ENCODE measurements at places on chromosomes 2 and 18. TPM values are rescaled to one million over a fixed set of nuclear protein-coding genes. Genes with fewer than 3 reads are reported as not detected.

DNA sequence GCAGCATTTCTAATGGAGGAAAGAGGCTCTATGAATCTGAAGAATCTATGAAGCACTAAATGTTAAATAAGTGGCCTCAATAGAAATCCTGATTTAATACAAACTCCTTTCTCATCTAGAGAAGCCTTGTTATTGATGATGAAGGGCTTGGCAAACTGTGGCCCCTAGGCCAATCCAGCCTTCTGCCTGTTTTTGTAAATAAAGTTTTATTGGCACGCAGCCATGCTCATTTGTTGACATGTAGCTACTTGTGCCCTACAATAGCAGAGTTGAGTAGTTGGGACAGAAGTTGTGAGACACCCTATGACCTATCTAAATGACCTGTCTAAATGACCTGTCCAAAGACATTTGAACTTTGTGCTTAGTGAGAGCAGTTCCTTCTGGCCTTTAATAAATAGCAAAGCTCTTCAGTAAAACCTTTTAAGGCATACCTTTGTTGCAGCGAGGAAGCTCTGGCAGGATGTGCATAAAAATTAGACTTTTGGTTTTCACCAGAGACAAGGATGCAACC lies 484.4 kb upstream of the SPRED2 start:
- DNase-seq, result no peak

GRCh38 chr2:64179582-64180321 lies 35.5 kb upstream of the PELI1 start:
- DNase-seq, result no peak

- no peak for DNase-seq
Observed at GRCh38 chr2:86789687-86790133, 1.0 kb downstream of the CD8A start.

DNA sequence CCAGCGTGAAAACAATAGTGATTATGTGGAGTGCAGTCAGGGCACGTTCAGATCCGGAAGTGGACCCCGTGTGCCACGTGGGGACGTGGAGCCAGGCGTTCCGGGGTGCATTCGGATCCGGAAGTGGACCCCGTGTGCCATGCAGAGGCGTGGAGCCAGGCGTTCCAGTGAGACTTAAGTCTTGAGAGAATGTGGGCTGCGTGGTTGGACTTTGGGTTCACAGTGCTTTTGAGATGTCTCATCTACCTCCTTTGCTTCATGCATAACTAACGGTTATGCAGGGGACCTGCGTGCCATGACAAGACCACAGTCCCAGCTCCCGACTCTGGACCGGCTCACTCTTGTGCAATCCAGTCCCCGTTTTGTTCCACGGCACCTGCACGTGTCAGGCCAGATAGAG lies 28.8 kb downstream of the CTDP1 start:
- no peak for DNase-seq

GRCh38 chr2:10453905-10454298 lies 5.8 kb upstream of the ODC1 start:
- no peak for DNase-seq

- DNase-seq, result no peak
Observed at GRCh38 chr2:31475692-31476091, 61.1 kb upstream of the XDH start.

GRCh38 chr2:62313449-62314227 lies 117.7 kb downstream of the B3GNT2 start:
- no peak for DNase-seq

- DNase-seq, result no peak
Observed at GRCh38 chr2:157337978-157338377, 12.4 kb upstream of the ERMN start.

- no peak for DNase-seq
Observed at GRCh38 chr2:239881561-239882320, 143.4 kb downstream of the NDUFA10 start.

- no peak for DNase-seq
Observed at GRCh38 chr2:96113367-96113677, 3.0 kb downstream of the ADRA2B start.

Gene RMND5A
- total RNA-seq, result 30.1 TPM

Gene IKZF2
- total RNA-seq, result 1.8 TPM

Gene CTAGE1
- total RNA-seq, result not detected

Gene LIPG
- 0.60 TPM for total RNA-seq

Gene DCC
- not detected for total RNA-seq

Gene ABHD3
- 39.7 TPM for total RNA-seq

Gene LINC00305
- total RNA-seq, result not detected

Gene IGFBP2
- 11.6 TPM for total RNA-seq

Data from activated naive CD4-positive, alpha-beta T cell treated with anti-CD3 and anti-CD28 coated beads, Interleukin-2, amount 50 U/mL, for 72 hours (primary cell).